G401 (cell line): ENCODE measurements at places on chromosomes 4 and X.

- no peak for DNase-seq
Observed at GRCh38 chr4:121464854-121465253, 84.0 kb upstream of the QRFPR start.

DNA sequence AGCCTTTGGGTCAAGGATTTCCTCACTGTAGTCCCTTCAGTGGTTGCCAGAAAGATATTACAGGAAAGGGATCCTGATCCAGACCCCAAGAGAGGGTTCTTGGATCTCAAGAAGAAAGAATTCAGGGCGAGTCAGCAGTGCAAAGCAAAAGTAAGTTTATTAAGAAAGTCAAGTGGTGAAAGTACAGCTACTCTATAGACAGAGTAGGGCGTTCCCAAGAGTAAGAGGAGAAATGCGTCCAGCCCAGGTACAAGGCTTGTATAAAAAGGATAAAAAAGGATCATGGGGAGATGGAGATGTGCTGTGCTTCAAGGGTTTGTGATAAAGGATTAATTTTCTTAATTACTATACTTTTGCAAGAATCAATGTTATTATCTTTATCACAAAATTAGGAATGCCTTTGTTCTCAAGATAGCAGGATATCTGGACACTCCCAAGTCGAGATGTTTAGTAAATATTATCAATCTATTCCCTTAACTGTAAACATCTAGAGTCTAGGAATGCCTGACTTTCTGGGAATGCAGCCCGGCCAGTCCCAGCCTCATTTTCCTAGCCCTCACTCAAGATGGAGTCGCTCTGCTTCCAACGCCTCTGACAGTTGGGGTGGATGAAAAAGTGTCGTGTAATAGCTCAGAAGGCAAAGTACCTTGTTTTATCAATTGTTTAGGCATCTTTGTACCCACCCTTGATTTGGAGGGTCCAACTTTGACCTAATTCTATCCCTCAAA, 360.7 kb downstream of the GPM6A start:
- DNase-seq: no peak

GRCh38 chr4:31089815-31090214, 369.6 kb downstream of the PCDH7 start:
- peak; percentile 57 for DNase-seq

DNA sequence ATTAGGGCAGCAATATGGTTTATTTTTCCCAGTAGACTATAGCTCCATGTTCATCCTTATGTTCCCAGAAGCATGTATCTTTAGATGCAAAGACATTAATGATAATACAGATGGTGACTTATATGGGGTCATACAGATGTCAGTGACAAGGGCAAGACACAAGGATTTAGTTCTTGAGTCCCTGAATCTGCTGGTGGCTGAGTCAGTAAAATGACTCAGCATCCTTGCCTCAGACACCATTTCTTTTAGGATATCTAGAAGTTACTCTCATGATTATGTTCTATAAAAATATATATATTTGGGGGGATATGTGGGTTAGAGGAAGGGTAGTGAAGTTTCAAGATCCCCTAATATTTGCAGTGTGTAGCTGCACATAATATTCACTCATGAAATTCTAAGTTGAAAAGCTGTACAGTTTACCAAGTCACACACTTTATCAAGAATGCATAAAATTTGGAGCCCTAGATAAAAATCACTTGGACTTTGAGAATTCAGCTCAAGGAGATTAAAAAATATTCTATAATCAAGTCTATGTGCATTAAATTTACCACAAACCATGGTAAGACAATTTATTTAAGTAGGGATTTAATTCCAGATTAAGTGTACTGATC, 101.9 kb downstream of the LNX1 start:
- DNase-seq: no peak

DNA sequence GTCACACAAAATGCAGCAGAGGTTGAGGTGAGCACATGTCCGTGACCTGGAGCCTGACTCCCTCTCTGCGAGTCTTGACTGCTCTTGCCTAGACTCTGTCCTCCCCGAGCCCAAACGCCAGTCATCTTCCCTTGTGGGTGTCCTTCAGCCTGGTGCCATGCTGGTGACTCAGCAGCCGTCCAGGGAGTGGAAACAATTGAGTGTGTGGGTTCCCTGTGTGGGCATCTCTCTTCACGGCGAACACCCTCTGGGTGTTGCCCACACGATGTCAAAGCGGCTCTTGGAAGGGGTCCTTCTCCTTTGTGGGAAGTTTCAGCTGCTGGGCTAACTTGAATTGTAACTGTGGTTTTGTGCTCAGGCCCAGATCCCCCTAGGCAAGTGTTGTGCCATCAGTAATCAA, 17.5 kb upstream of the MSANTD1 start:
- DNase-seq: no peak
